ENCODE measurements at places on chromosomes 3 and 15.
A peak's percentile ranks its signal among the peaks of the same experiment; 100 is the strongest.

- DNase-seq: no peak
Measured at GRCh38 chr3:176328198-176328597, 869.1 kb downstream of the TBL1XR1 start.

- DNase-seq: peak; percentile 67
Measured at GRCh38 chr15:65862682-65863081, 6.6 kb upstream of the RAB11A start.

GRCh38 chr15:91694131-91694830 is 159.2 kb upstream of the SLCO3A1 start:
- peak; percentile 28 for DNase-seq

DNA sequence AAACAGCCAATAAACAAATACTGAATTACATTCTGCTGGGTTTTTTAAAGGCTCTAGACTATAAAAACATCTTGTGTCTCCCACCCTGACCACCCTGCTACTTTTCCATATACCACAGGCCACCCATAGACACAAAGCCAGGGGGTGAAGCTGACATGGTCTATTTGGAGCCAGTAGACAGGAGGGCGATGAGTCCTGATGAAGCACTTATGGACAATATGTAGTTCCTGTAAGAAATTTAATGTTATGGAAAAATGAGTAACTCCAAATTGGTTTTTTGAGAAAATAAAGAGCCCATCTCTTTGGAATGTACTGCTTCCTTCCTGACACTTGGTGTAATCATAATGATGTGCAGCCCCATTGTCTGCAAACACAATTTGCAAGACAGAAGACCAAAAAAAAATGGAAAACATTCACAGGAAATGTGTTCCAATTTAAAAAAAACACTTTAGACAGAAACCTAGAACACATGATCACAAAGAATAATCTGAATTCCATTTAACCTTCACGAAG is 11.8 kb downstream of the SSR3 start:
- no peak for DNase-seq
